ENCODE measurements at places on chromosomes 12 and 14. TPM values are rescaled to one million over a fixed set of nuclear protein-coding genes. Genes with fewer than 3 reads are reported as not detected.

GRCh38 chr12:2675776-2676175 lies 119.0 kb upstream of the FKBP4 start:
- H3K36me3 ChIP-seq: no peaks in the 10 kb centered on the region
- H3K4me1 ChIP-seq: no peaks in the 10 kb centered on the region
- no peak overlapping the region for H3K27ac ChIP-seq
- H3K27me3 ChIP-seq: no peaks in the 10 kb centered on the region

DNA sequence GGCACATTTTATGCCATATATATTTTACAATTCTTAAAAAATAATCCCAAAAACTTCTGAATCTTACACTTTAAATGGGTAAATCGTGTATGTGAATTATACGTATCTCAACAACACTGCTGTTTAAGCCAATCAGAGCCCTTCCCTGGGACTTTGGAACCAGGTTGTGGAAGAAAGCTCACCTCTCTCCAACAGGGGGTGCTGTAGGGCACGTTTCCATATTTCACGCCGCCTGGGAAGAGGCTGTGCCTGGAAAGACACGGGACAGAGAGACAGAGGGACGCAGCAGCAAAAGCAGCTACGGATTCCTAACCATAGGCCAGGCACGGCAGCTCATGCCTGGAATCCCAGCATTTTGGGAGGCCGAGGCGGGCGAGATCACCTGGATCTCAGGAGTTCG lies 29.4 kb upstream of the FBRSL1 start:
- no peak overlapping the region for H3K4me3 ChIP-seq
- no peak for DNase-seq
- H3K27ac ChIP-seq: no peak overlapping the region

Gene ADCY4
- total RNA-seq: 1.3 TPM

Gene CIDEB
- total RNA-seq: 0.51 TPM

Gene KHNYN
- 55.2 TPM for total RNA-seq

- DNase-seq: no peak
- no peaks in the 10 kb centered on the region for H3K27me3 ChIP-seq
- no peak overlapping the region for H3K27ac ChIP-seq
Measured at GRCh38 chr14:60273956-60274355, 24.9 kb downstream of the PPM1A start.

GRCh38 chr12:132471011-132471857 lies 18.7 kb upstream of the FBRSL1 start:
- DNase-seq: no peak
- no peak overlapping the region for H3K27ac ChIP-seq
- no peaks in the 10 kb centered on the region for H3K27me3 ChIP-seq
- no peaks in the 10 kb centered on the region for H3K4me1 ChIP-seq
- H3K36me3 ChIP-seq: no peaks in the 10 kb centered on the region

DNA sequence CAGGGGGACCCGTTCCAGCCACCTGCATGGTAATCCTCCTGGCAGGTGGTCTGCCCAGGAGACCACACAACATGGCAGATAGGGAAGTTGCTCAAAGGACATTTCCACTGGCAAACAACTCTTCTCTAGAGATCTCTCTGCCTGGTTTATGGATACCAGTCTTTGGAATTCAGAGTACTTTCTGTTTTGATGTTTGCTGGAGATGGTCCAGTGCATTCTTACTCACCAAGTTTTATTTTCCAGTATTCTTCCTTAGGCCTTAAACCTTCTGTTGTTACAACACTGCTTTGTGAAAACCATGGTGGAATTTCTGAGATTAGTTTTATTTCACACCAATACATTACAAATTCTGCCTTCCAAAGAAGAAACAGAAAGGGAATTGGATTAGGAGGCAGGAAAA lies 428.3 kb downstream of the FUT8 start:
- no peaks in the 10 kb centered on the region for H3K27me3 ChIP-seq
- no peaks in the 10 kb centered on the region for H3K36me3 ChIP-seq
- H3K4me3 ChIP-seq: no peak overlapping the region
- H3K4me1 ChIP-seq: no peaks in the 10 kb centered on the region

Gene RTN1
- 0.17 TPM for total RNA-seq

Gene GALNT16
- total RNA-seq: 8.5 TPM

DNA sequence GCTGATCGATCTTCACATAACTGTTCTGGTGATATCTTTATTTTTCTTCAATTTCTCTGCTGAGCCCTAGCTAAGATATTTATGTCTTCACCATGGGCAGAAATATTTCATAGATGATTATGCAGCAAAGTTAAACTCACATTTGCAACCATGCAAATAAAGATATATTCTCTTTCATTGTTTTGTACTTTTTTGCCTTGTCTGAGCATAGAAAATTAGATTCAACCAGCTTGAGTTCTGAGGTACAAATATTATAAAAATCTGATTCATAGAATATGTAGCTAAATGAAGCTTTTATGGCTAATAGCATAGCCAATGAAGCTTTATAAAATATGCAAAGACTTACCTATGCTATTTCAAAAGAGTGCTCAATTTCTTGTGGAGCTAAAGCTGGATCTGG lies at the start of gene TAS2R13:
Gene TAS2R13, minus strand, starts transcription at position 101 of the 400 bp plus-strand sequence. CDS start 264 bp downstream, outside the sequence.
- H3K27ac ChIP-seq: no peak within 1 kb of the TSS
- no peaks in the 10 kb centered on the region for H3K36me3 ChIP-seq
- no peak within 1 kb of the TSS for H3K4me3 ChIP-seq
- no peaks in the 10 kb centered on the region for H3K4me1 ChIP-seq
- H3K27me3 ChIP-seq: no peaks in the 10 kb centered on the region

Gene PPP1R3E
- total RNA-seq: 2.6 TPM

Gene OR4M1
- not detected for total RNA-seq

DNA sequence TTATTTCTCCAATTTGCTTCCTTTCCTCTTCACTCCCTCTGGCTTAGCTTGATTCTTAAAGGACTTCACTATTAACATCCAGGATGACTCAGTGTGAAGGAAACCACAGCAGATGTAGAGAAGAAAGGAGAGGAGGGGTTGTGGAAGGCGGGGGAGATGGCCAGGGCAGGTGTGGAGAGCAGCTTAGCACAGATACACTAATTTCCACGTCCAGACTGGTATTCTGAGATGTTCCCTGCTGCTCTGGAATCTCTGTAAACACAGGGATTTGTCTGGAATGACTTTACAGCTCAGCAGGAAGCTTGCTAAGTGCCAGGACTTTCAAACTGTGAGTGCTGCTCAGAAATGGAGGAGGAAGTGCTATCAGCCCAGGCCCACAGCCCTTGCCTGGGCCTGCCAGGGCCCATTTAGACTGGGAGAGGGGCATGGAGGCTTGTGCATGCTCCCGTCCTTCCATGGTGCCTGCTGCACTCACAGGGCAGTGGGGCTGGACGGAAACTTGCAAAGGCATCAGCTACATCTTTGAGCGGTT lies 202.5 kb upstream of the DDHD1 start:
- H3K4me3 ChIP-seq: no peak overlapping the region
- peak overlapping the region; percentile 4 for H3K27ac ChIP-seq
- DNase-seq: peak; percentile 60
- H3K36me3 ChIP-seq: no peaks in the 10 kb centered on the region
- H3K4me1 ChIP-seq: peaks cover 6% of the 10 kb centered on the region

- DNase-seq: peak; percentile 31
- H3K4me3 ChIP-seq: no peak overlapping the region
- H3K4me1 ChIP-seq: peaks cover 11% of the 10 kb centered on the region
- peak overlapping the region; percentile 11 for H3K27ac ChIP-seq
- H3K36me3 ChIP-seq: no peaks in the 10 kb centered on the region
Measured at GRCh38 chr12:89389755-89390661, 37.7 kb upstream of the DUSP6 start.

DNA sequence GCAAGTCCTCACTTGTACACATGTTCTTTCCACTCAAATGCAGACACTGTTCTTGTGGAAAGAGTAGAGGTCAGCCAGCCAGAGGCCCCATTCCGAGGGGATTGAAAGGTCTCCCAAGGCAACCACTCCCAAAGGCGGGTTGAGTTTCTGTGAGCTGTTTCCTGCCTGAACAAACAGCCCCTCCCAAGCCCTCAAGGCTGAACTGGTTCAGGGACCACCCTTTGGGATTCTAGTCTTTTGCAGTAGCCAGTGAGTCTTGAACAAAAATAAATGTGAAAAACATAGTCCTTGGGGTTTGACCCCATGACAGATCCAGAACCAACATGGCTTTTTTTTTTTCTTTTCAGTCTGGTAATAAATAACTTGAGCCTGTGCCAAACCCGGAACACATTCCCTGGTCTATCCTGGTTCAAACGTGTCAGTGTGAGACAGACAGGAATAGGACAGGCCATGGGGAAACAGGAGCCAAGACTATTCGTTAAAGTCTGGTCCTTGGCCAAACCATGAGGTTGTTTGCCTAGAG lies 17.6 kb upstream of the STK38L start:
- H3K27ac ChIP-seq: no peak overlapping the region
- no peak overlapping the region for H3K4me3 ChIP-seq
- H3K27me3 ChIP-seq: no peaks in the 10 kb centered on the region
- no peaks in the 10 kb centered on the region for H3K4me1 ChIP-seq
- DNase-seq: peak; percentile 50

Gene SDR9C7
- total RNA-seq: not detected

DNA sequence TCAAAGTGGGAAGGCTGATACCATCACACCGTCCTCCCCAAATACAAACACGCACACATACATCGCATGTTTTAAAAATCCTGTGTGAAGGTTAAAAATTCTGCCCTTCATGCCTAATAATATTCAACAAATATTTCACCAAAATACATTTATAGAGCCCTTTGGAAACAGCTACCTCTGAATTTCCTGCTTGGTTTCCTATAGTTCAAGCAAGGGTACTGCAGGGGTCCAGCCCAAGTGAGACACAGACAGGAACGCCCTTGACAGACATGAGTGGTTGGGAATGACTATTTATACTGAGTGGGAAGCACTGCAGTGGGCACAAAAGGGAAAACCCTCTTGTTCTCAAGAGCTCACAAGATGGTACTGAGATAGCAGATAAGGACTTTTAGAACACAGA lies 51.0 kb downstream of the ST8SIA1 start:
- peak overlapping the region; percentile 29 for H3K27ac ChIP-seq
- H3K27me3 ChIP-seq: no peaks in the 10 kb centered on the region
- H3K4me3 ChIP-seq: no peak overlapping the region
- H3K36me3 ChIP-seq: peaks cover 1% of the 10 kb centered on the region
- no peak for DNase-seq

DNA sequence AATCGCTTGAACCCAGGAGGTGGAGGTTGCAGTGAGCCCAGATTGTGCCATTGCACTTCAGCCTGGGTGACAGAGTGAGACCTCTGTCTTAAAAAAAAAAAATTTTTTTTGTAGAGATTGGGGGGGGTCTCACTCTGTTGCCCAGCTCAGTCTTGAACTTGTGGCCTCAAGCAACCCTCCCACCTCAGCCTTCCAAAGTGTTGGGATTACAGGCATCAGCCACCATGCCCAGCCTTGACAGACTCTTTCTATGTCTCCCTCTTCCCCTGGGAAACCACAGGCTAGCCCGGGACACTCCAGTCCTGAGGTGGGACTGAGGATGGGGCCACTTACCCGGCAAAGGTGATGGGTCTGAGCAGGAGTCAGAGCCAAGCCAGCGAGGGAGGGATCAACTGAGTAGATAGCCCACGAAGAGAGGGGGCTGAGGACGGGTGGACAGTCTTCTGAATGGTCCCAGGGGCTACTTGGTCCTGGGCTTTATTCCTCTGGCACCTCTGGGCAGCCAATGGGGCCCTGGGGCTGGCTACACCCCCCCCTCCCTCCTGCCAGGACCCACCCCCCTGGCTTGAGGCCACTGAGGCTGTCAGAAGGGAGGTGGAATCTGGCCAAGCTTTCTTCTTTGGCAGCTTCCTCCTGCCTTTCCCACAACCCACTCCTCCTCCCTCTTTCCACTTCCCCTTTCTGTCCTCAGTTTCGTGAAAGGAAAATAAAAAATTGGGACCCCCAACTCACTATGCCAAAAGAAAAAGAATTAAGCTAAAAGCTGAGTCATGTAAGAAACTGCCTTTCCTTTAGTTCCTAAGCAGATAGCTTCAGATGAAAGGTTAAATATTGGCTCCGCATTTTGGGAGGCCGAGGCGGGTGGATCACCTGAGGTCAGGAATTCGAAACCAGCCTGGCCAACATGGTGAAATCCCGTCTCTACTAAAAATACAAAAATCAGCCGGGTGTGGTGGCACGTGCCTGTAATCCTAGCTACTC lies at the start of gene SDS:
Gene SDS, minus strand, starts transcription at position 453 of the 981 bp plus-strand sequence. CDS start 4,179 bp downstream, outside the sequence.
- peak within 1 kb of the TSS; percentile 6 for H3K4me3 ChIP-seq
- no peaks in the 10 kb centered on the region for H3K36me3 ChIP-seq
- H3K27ac ChIP-seq: no peak within 1 kb of the TSS
- no peaks in the 10 kb centered on the region for H3K27me3 ChIP-seq

DNA sequence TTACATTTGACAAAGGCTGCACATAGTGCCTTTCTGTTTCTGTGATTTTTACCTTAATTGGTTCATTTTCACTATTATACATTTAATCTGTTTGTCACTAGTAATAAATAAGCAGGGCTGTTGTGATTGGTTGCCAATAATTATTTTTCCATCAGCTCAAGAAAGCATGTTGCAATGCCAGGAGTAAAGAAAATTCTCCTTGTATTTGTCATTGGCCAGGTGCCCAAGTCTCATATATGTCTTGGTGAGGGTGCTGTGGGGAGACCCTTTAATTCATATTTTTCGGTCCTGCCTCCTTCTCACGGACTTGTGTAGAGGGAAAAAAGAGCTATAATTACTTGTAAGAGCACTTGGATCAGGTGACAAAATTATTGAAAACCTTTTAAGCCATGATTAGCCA lies 108.0 kb downstream of the KITLG start:
- H3K36me3 ChIP-seq: no peaks in the 10 kb centered on the region
- H3K4me1 ChIP-seq: peaks cover 6% of the 10 kb centered on the region
- H3K4me3 ChIP-seq: no peak overlapping the region
- no peaks in the 10 kb centered on the region for H3K27me3 ChIP-seq

DNA sequence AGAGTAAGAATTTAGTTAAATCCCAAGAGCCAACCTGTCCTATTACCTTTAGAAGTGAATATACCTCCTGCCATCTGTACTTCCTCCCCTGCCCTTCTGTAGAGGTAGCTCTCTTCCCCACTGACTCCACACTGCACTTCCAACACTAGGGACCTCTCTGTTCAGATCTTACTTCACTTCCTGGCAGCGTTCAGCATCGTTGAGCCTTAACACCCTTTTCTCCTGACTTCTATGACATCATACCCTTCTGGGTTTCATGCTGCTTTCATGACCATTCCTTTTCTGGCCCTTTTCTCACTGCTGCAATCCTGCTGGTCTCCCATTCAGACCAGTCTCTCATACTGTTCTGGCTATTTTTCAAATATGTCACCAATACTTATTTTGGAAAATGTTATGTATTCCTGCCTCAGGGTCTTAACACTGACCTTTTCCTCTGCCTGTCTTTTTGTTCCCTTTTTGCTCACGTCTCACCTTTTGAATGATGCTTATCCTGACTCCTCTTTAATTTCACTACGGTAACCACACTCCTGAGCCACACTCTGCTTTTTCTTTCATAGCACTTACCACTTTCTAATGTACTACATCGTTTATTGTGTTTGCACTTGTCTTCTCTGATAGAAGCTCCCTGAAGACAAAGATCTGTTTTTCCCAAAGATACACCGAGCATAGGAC lies 67.6 kb downstream of the PLEKHA5 start:
- peak; percentile 25 for DNase-seq
- no peaks in the 10 kb centered on the region for H3K36me3 ChIP-seq
- no peak overlapping the region for H3K4me3 ChIP-seq
- H3K4me1 ChIP-seq: no peaks in the 10 kb centered on the region

GRCh38 chr12:31527083-31527482 lies 63.9 kb downstream of the DENND5B start:
- no peak overlapping the region for H3K4me3 ChIP-seq
- H3K4me1 ChIP-seq: no peaks in the 10 kb centered on the region
- H3K27me3 ChIP-seq: no peaks in the 10 kb centered on the region
- no peak for DNase-seq

Gene TRHDE
- total RNA-seq: 7.3 TPM
